ENCODE measurements at places on chromosomes 5 and 9.
A peak's percentile ranks its signal among the peaks of the same experiment; 100 is the strongest.

DNA sequence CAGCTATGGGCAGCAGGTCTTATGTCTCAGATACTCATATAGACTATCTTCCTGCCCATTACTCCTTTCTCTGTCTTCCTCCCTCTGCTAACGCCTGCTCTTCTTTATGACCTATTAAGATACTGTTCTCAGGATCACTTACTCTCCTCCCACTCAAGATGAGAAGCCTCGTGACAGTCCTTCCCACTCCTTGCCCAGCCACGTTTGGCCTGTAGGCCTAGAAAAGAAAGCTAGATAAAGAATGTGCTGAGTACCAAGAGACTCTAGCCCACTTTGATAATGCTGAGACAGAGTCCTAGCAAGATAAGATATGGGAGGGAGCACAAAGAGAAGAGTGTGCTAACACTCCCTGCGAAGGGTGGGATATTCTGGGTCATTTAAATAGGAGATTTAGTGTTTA lies 6.8 kb upstream of the DENND4C start:
- DNase-seq, result no peak

DNA sequence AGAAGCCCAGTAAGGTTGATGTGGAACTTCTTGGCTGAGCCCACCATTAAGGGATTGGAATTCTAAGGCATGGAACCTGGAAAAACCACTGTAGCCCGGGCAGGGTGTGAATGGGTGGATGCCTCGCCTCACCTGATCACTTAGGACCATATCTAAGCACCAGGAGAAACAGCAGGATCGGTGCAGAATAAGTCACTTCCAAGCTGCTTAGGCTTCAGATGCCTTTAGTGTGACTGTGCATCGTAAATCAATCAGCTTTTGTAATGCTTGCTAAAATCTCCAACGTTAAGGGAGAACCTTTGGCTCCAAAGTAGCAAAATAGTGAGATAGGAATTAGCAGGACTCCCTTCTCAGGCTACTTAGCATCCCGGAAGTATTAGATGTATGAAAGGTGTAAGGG lies 103.9 kb upstream of the MEGF10 start:
- DNase-seq, result no peak

- no peak for DNase-seq
Measured at GRCh38 chr5:124880903-124881697, 134.7 kb upstream of the ZNF608 start.

GRCh38 chr5:172849606-172850453 lies 15.8 kb downstream of the ERGIC1 start:
- no peak for DNase-seq

DNA sequence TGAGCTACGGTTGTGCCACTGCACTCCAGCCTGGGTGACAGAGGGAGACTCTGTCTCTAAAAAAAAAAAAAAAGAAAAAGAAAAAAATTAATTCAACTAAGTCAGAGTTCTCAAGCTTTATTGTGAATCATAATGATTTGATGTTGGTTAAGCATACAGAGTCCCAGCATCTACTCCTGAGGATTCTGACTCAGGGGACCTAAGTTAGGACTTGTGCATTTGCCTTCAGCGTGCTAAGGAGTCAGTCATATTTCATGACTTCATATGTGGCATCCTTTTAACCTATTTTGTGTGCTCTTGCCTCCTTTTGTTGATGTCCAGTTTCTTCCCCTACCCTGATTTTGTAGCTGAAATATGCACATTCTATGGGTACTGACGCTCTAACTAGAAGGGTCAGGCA lies 2.9 kb downstream of the MYOZ3 start:
- no peak for DNase-seq

DNA sequence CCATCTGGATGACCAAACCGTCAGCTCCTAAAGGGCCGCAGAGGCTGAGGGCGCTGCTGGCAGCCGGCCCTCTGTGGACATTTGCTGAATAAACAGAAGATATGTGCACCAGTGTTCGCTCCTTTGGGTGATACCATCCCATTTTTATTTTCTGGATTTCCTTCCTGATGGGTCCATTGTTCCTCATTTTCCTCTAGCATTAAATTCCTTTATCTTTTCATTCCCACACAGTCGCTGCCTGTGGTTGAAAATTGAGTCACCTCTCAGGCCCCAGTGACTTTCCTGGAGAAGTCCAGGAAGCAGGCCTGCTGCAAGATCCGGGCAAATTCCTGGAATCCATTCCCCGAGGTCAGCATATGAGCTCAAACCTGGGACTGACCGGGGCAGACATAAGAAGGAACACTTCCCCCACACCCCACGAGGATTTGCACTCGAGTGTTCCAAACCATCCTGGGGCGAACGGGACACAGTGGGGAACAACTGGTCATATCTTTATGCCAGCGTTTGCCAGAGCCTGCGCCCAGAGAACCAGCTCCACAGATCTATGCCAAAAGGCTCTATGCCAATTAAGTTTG lies 86.7 kb upstream of the PCA3 start:
- DNase-seq, result no peak

GRCh38 chr9:94245651-94246050 lies 13.4 kb upstream of the ZNF169 start:
- DNase-seq, result no peak

GRCh38 chr5:150458802-150459557 lies 9.4 kb upstream of the RPS14 start:
- DNase-seq, result peak; percentile 87

DNA sequence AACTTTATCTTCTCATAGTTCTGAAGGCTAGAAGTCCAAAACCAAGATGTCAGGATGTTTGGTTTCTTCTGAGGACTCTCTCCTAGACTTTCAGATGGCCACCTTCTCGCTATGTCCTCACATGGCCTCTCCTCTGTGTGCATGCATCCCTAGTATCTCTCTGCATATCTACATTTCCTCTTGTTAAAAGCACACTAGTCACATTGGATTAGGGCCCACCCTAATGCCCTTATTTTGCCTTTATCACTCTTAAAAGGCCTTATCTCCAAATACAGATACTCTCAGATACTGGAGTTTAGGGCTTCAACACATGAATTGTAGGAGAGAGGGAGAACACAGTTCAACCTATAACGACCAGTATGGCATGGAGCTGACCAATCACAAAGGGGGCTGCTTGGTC lies 151.7 kb downstream of the PRELID2 start:
- DNase-seq, result no peak

- no peak for DNase-seq
Measured at GRCh38 chr5:16754601-16755000, 137.8 kb upstream of the RETREG1 start.

- no peak for DNase-seq
Measured at GRCh38 chr9:90659650-90660364, 17.2 kb upstream of the DIRAS2 start.

DNA sequence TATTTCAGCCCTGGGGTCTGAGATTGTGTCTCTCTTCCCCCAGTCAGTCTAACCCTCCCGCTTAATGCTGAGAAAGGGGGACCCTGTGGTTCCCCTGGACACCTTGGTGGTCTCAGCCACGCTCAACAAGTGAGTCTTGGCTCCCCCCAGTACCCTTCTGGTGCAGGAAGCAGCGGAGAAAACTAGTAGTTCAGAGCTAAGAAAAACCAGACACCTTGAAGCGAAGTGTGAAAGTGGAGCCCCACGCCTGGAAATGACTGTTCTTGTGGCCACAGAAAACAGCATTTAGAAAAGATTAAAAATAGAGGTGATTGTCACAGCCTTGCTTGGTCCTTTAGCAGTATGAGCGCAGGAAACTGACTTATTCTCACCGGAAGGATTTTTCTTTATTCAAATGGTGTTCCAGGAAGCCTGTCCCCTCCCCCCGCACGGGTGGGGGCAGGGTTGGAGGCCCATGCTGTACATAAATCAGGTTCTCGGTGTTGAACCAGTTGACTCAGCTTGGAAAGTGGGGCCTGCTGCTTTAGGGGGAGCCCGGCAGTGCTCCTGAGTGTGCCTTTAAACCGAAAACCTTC lies 8.1 kb downstream of the ARPC5L start:
- peak; percentile 39 for DNase-seq
